ENCODE measurements at places on chromosomes 1 and 21.

DNA sequence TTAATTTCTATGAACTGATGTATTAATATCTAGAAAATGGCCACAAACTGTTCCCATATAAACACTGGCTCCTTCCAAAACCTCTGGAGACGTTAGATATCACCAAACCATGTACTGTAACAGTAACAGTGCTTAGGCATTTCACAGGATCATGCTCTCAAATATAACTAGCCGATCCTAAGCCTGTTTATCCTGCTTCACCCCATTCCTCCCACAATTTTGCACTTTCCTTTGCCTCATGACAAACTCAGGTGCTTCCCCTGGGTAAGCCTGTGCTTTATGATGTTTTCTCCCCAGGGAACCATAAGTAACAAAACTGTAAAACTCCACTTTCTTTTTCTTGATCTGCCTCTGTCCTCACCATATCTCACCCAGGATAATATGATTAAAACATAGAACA, 452.3 kb downstream of the PLA2G4A start:
- no peak for DNase-seq

DNA sequence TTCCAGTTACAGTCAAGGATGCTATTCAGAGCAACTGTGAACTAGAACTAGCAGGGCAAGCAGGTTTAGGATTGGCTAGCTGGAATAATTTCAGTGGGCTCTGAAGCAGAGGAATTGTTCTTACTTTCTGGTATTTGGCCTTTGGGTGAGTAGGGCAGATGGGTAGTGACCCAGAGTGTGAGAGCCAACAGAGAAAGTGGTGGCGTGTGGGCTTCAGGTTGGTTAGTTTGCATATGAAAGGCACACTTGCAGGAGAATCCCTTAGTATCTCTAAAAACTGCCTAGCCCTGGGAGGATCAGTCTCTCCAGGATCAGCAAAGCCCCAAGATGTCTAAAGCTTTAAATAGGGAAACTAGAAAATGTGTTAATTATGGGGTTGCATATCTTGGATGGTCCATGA, 67.6 kb upstream of the LRRC8B start:
- no peak for DNase-seq

- no peak for DNase-seq
These were observed 53.0 kb downstream of the PCNT start for GRCh38 chr21:46376856-46377453.

GRCh38 chr1:184258525-184258924, 128.3 kb upstream of the C1orf21 start:
- DNase-seq = no peak

- DNase-seq = no peak
These were observed 7.8 kb downstream of the HSPA6 start for GRCh38 chr1:161531986-161532643.

DNA sequence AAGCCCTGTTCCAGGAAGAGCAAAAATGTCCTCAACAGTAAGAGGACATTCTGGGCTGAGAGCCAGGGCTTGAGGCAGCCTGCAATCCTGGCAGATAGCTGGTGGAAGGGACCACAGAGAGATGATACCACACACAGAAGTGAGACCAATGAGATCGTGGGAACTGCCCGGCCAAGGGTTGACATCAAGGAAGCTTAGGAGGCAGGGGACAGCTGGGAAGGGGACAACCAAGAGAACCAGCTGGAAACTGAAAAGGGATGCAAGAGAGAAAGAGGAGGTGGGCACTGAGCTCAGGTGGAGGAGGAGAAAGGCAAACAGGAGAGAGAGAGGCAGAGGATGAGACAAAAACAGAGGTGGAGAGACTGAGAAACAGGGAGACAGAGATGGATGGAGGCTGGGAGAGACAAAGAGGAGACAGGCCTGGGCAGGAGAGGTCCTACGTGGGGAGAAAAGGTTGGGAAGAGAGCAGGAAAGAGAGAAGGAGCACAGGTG, 9.2 kb downstream of the PDZK1IP1 start:
- no peak for DNase-seq

GRCh38 chr1:27528818-27529703, 39.1 kb upstream of the WASF2 start:
- peak; percentile 95 for DNase-seq

DNA sequence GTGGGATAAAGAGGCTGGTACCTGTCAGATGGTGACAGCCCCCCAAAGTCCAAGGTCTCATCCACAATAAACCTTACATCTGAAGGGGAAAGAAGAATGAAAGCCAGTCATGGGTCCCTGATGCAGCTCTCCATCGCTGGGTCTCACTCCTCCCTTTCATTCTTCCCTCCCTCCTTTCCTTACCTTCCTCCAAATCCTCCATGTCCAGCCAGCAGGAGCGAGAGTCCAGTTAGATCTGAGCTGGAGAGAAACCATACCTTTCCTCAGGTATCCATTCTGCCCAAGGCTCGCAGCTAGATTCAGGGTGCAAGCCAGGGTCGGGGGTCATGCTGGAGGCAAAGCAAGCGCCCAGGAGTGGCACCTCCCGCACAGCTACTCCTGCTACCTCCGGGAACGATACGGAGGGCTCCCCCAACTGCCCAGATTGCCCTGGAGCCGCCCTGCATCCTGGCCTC, 421 bp downstream of the PSRC1 start:
- no peak for DNase-seq

DNA sequence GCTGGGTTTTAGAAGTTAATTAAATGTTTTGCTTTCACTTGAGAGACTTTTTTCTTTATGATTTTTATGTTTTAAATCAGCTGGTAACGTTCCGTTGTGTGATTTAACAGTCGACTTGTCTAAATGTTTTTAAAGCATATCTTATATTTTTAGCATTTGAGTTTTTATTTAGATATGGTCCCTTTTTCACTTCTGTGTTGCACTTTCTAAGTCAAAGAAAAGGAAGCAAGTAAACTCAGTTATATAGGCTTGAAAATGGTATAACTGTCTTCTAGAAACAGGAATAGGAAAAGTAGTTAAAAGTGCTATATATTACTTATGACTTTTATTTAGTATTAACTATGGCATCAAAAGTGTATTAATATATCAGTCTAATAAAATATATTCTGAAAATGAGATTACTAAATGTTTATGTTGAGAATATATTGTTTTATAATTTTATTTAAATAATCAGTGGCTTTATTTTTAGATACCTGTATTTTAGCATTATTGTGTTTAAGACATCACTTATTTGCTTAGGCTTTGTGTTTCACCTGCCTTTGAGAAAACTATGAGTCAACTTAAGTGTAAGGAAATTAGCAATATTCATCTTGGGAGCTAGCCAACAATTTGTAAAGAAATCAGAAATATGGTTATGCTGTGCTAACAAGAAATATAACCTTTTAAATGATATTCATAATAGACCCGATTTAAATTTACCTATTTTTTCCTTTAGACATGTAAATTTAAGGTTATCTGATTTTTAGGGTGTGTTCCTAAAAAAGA, 60.5 kb downstream of the RABGAP1L start:
- DNase-seq = no peak

- DNase-seq = no peak
These were observed 114.5 kb upstream of the C1orf21 start for GRCh38 chr1:184272175-184272866.

DNA sequence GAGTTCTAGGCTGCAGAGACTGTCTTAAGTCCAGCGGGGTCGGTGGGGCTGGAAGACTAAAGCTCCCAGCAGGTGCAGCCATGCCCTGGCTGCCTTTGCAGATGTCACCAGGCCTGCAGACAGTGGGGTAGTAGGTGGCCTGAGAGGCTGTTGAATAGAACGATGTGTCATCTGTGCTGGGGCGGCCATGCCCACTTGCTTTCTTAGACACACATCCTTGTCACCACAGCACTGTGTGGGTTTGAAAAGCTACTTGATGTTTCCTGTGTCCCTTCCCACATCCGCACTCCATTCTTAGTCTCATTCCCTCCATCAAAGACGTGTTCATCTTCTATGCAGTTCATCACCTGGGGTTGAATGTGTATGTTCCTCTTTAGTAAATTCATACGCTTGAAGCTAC, 184.5 kb upstream of the TMEM51 start:
- DNase-seq = no peak

GRCh38 chr1:242623119-242623518, 98.6 kb upstream of the PLD5 start:
- no peak for DNase-seq

- DNase-seq = no peak
These were observed 100.8 kb downstream of the C1orf21 start for GRCh38 chr1:184487531-184488193.

DNA sequence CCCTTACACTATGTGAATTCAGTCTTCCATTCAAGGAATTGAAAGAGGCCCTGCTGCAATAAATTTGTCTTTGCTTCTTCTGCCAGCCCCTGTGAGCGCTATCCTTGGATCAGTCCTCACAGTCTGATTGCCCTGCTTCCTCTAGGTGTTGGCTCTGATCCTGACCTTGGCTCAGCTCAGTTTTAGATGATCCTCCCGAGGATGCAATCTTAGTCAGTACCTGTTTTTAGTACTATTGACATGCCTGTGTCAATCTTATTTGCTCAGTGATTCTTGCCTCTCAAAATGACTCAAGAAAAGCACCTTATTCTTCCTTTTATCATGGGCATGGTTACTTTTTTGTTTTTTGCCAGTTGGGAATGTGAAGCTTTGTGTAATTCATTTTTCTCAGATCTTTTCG, 101.4 kb upstream of the KCNK1 start:
- DNase-seq = no peak

GRCh38 chr1:19412654-19413053, 72.7 kb downstream of the CAPZB start:
- DNase-seq = no peak

DNA sequence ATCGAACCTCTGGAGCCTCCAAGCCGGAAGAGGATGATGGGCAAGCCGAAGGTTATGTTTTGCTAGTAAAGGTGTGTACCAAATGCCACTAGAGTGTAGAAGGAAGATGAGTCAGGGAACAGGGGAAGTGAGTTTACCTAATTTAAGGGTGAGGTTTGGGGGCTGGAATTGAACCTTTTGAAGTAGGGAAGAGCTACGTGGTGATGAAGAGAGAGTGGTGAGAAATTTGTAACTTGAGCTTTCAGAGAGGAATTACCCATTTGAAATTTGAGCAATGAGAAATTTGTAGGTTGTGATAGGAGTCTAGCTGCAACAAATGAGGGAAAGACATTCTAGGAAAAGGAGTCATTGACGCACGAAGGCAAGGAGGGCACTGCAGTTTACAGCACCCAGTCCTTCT, 70.0 kb upstream of the TENT5C start:
- DNase-seq = no peak

- no peak for DNase-seq
These were observed 464.1 kb upstream of the BEND5 start for GRCh38 chr1:49240709-49241221.

DNA sequence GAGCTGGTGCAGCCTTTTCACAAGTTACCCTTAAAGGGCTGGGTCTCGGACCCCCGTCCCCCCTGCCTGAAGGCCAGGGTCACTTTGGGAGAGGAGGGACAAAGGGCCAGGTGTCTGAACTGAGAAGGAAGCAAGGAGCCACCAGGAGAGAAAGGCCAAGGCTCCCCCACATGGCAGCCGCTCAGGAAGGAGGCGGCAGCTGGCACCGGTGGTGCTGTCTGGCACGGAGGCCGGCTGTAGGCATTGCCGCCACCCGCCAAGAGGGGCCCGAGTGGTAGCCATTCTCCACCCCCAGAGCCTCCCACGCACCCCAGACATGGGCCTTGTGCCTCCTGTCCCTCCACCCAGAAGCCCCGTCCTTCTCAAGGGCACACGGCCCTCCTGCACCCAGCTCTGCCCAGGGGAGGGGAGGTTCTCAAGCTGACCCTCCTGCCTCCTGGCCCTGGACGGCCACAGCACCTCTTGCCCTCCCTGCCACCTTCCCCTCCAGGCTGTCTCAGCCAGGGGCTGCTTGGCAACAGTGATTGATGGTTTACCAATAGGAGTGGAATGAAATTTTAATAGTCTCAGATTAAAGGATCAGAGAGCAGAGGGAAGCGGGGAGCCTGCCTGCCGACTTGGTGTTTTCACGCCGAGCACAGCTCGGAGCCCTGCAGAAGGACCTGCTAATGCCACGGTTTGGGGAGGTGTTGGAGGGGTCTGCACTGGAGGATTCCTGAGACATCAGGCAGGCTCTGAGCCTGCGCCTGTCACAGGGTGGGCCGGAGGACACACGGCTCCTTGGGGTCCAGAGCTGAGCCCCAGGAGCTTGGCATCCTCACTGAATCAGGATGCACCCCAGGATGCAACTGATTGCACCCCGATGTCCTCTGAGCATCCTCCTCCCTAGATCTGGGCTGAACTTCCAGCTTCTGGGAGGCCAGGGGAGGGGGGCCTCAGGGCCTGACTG, 211.9 kb upstream of the VAMP3 start:
- no peak for DNase-seq

DNA sequence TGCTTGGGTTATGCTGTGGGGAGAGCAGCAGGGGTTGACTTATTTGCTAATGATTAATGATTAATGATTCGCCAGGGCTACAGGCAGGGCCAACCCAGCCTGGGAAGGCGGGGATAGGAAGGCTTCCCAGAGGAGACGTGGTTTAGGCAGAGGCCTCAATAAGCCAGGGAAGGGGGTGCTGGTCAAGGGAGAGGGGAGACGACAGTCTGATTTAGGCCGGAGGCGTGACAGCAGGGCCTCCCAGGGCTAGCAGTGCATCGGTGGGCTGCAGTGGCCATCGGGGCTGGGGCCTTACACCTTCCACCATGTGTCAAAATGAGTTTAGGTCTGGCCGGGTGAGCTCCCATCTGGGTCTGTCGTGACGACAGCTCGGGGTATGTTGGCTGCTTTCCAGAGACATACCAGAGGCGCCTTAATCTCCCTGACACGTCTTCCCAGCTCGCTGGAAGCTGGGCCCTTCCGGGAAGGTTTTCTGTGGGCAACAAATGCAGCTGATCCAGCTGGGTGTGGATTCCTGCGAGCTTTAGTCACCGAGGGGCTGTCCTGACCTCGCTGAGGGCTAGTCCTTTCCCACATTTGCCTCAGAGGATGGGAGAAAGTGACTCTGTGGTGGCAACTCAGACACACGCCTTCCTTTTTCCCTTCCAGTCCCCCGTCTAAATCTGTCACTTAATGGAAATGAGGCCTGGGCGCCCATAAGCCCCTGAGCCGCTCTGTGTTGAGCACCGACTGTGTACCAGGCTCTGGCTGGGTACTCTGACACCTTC, 3.7 kb upstream of the SLC1A7 start:
- no peak for DNase-seq

GRCh38 chr1:110190282-110190929, 19.7 kb upstream of the KCNC4 start:
- DNase-seq = no peak

DNA sequence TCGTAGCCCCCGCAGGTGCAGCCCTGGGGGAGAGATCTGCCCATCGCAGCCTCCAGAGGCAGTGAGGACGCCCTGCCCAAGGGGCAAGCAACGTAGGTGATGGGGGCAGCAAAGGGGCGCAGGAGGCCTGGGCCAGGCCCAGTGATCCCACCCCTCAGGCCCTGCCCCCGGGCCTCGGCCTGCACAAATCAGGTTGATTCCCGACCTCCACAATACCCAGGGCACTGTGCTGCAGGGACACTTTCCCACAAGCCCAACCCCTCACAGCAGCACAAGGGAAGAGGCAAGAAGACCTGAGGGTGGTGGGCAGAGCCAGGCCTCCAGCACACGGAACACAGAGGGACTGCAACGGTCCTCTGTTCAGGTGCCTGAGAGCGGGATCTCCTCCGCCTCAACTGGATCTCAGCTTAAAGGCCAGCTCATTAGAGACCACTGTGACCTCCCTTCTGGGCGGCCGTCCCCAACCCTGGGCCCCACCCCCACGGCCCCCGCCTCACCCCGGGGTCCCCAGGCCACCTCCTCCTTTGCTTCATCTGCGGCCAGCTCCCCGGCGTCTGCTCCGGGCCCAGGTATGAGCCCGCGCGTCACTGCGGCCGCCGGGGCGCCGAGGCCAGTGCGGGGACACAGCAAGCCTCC, 812 bp upstream of the ARF1 start:
- no peak for DNase-seq

- no peak for DNase-seq
These were observed 42.6 kb downstream of the ATP5PO start for GRCh38 chr21:33872881-33873515.

All from Kasumi-1 (cell line).